Activated T-helper 17 cell treated with anti-CD3 and anti-CD28 coated beads, Interleukin-2, amount 50 U/mL, for 72 hours (primary cell): ENCODE measurements at places on chromosomes 16 and 17. TPM values are rescaled to one million over a fixed set of nuclear protein-coding genes. Genes with fewer than 3 reads are reported as not detected.

The KRTAP1-1 gene
- total RNA-seq, result not detected

The MYLK3 gene
- total RNA-seq, result 0.56 TPM

The NEK8 gene
- total RNA-seq, result 4.9 TPM

The KRT9 gene
- total RNA-seq, result not detected

The TBC1D3 gene
- 7.9 TPM for total RNA-seq

The NQO1 gene
- total RNA-seq, result 22.3 TPM

The CDH8 gene
- total RNA-seq, result not detected

The KCNJ12 gene
- not detected for total RNA-seq

The CHD9NB gene
- 1.4 TPM for total RNA-seq

The C1QL1 gene
- 0.34 TPM for total RNA-seq

The C17orf107 gene
- 0.67 TPM for total RNA-seq

The ALDH3A1 gene
- total RNA-seq, result not detected

The ALDOA gene
- 3,862 TPM for total RNA-seq

The ITGB3 gene
- total RNA-seq, result not detected

The SUMO2 gene
- total RNA-seq, result 512 TPM

The NPIPB13 gene
- 16.1 TPM for total RNA-seq

The ZNF423 gene
- not detected for total RNA-seq

The TBC1D3K gene
- not detected for total RNA-seq

The LRRC37A gene
- 1.8 TPM for total RNA-seq

The GPRC5C gene
- total RNA-seq, result not detected

The CRYBA1 gene
- not detected for total RNA-seq

The ALOX15 gene
- not detected for total RNA-seq

The KRT17 gene
- total RNA-seq, result 0.58 TPM

The CLDN7 gene
- total RNA-seq, result 1.0 TPM

The NPW gene
- total RNA-seq, result not detected

The C16orf86 gene
- 1.5 TPM for total RNA-seq

The HS3ST3B1 gene
- total RNA-seq, result 14.5 TPM

The GPR179 gene
- total RNA-seq, result not detected

The SMURF2 gene
- total RNA-seq, result 13.4 TPM
